Right atrium auricular region (tissue), 2 donors: ENCODE measurements at places on chromosomes 3 and 15. TPM values are rescaled to one million over a fixed set of nuclear protein-coding genes. Genes with fewer than 3 reads are reported as not detected.

Gene RETNLB
- total RNA-seq, result not detected

- no peaks in the 10 kb centered on the region for H3K27me3 ChIP-seq
- H3K4me3 ChIP-seq, result no peak overlapping the region
- H3K27ac ChIP-seq, result no peak overlapping the region
- H3K36me3 ChIP-seq, result peaks cover 80% of the 10 kb centered on the region
Measured at GRCh38 chr3:12908136-12908730, 66.9 kb upstream of the RPL32 start.

DNA sequence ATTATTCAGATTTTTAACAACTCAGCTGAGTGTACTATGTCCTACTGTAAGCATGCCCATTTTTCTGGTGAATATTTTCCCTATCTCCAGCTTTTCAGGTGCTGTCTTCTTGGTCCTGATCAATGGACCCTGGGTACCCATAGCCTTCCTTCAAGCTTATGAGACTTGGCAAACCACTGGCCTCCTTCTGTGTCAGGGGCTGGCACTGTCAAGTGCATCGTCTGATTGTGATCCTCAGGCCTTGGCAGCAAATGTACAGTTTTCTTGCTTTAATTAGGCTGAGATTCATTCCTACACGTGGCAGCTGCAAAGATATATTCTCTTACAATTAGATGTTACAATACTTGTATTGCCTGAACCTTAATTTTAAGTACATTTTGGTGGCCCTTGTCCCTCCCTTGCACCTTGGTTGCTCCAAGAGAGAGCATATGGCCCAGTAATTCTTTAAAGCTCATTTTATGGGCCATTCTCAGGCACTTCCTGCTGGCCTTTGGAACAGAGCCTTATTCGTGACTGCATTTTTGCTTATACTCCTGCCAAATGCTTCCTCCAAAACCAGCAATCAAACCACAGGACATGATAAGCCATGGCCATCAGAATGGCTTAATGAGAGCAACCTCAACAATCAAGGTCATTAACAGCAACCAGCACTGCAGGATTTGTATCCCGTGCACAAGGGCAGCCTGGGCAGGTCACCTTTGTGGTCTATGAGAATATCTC is 179.9 kb downstream of the CNTN6 start:
- H3K36me3 ChIP-seq, result no peaks in the 10 kb centered on the region
- H3K4me3 ChIP-seq, result no peak overlapping the region
- H3K4me1 ChIP-seq, result no peaks in the 10 kb centered on the region
- no peaks in the 10 kb centered on the region for H3K27me3 ChIP-seq

Gene TCAIM
- total RNA-seq, result 37.6 TPM

Gene SOX14
- not detected for total RNA-seq

GRCh38 chr3:124498891-124499290 is 231.4 kb upstream of the UMPS start:
- H3K4me1 ChIP-seq, result no peaks in the 10 kb centered on the region
- H3K27ac ChIP-seq, result no peak overlapping the region
- no peak for DNase-seq
- H3K4me3 ChIP-seq, result no peak overlapping the region
- H3K36me3 ChIP-seq, result peaks cover 7% of the 10 kb centered on the region
- H3K27me3 ChIP-seq, result no peaks in the 10 kb centered on the region

DNA sequence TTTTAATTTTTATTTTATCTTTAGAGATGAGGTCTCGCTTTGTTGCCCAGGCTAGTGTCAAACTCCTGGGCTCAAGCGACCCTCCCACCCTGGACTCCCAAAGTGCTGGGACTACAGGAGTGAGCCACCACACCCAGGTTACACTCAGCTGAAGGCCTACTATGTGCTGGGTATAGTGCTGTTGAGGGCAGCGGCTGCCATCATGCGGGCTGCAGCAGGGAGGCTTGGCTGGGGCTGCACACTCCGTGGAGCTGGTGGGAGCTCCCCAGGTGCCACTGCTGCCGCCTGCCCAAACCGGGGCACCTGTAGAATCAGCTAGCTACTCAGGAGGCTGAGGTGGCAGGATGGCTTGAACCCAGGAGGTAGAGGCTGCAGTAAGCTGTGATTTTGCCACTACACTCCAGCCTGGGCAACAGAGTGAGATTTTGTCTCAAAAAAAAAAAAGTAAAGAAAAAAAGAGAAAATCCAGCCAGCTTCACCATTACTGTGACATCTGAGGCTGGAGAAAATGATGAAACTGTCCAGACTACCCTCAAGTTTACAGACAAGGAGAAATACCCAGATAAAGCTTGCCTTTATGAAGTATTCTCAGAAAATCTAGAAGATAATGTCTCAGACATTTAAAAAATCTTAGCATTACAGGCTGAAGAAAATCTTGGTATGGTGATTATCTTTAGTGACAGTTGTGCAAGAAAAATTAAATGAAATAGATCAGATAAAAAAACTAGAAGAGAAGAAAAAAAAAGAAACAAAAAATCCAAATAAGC is 42.1 kb downstream of the CRABP1 start:
- no peak overlapping the region for H3K27ac ChIP-seq
- no peaks in the 10 kb centered on the region for H3K4me1 ChIP-seq
- H3K4me3 ChIP-seq, result no peak overlapping the region
- no peak for DNase-seq

- no peak overlapping the region for H3K4me3 ChIP-seq
- H3K27ac ChIP-seq, result peak overlapping the region; percentile 87
- no peaks in the 10 kb centered on the region for H3K4me1 ChIP-seq
- no peaks in the 10 kb centered on the region for H3K27me3 ChIP-seq
- peak; percentile 46 for DNase-seq
- no peaks in the 10 kb centered on the region for H3K36me3 ChIP-seq
Measured at GRCh38 chr3:11136116-11136515, 18.2 kb upstream of the HRH1 start.
